Iris pigment epithelial cell (primary cell): ENCODE measurements at places on chromosomes 11 and 22.

- peak; percentile 58 for DNase-seq
Measured at GRCh38 chr11:128686745-128687177, 7.1 kb upstream of the FLI1 start.

- no peak for DNase-seq
Measured at GRCh38 chr11:37558619-37559210, 960.7 kb upstream of the RAG2 start.

DNA sequence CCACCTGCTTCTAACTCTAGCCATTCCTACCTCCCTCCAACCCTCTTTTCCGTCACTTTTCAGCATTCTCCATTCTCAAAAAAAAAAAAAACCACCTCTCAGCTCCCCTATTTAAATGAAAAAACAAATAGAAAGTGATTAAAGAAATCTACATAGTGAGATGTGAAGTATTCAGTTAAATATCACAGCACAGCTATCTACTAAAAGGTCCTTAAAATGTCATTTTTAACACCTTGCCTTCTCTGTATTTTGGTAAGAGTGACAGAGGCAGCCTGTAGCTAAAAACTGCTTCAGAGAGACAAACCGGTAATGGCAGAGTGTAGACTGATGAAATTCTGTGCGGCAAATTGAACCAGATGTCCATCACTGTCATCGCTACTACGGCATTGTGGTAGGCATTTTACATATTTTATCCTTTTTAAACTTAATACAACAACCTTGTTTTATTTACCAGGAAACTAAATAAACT, 346 bp upstream of the ALG9 start:
- DNase-seq = no peak

GRCh38 chr22:35462498-35463230, 62.7 kb downstream of the MCM5 start:
- no peak for DNase-seq

- DNase-seq = peak; percentile 67
Measured at GRCh38 chr11:96052921-96053651, 129.2 kb upstream of the MTMR2 start.

DNA sequence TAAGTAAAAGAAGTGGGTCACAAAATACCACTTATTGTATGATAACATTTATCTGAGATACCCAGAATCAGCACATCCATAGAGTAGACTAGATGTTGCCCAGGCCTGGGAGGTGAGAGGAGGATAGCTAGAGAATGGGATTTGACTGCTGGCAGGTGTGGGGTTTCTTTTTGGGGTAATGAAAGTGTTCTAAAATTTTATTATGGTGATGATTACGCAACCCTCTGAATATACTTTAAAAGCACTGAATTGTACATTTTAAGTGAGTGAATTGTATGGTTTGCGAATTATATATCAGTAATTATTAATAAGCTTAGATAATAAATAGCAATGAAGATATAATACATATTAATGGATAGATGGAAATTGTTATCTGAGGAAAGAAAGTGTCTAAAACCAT, 35.7 kb upstream of the ACAT1 start:
- DNase-seq = no peak

GRCh38 chr11:75816561-75817239, 1.7 kb downstream of the UVRAG start:
- no peak for DNase-seq

DNA sequence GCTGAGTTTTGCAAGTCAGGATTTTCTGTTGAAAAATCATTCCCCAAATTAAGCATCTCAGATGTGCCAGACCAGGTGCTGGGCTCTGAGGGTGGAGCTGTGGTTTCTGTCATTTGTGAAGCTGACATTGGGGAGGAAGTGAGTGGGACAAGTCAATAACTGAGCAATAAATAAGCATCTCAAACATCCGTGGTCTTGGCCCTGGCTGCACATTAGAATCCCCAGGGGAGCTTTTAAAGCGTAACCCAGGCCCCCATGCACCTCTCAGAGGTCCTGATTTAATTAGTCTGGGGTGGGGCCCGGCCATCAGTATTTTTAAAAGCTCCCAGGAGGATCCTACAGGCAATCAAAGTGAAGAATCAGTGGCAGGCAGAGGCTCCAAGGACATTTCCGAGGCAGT, 420.0 kb downstream of the MN1 start:
- DNase-seq = no peak

DNA sequence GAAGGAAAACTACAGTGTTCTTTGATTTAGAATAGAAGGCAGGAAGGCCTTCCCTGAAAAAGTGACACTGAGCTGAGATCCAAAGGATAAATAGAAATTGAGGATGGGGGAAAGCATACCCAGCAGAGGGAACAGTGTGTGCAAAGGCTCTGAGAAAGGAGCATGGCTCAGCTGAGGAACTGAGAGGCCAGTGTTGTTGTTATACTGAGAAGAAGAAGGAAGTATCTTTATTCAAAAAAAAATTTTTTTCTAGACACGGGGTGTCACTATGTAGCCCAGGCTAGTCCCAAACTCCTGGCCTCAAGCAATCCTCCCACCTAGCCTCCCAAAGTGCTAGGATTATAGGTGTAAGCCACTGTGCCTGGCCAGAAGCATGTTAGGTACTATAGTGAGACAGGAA, 3.5 kb upstream of the PIK3C2A start:
- no peak for DNase-seq
